D341Med (cell line): ENCODE measurements at places on chromosomes 4 and X.

- DNase-seq: no peak
Observed at GRCh38 chr4:8596891-8597290, 4.3 kb downstream of the CPZ start.

DNA sequence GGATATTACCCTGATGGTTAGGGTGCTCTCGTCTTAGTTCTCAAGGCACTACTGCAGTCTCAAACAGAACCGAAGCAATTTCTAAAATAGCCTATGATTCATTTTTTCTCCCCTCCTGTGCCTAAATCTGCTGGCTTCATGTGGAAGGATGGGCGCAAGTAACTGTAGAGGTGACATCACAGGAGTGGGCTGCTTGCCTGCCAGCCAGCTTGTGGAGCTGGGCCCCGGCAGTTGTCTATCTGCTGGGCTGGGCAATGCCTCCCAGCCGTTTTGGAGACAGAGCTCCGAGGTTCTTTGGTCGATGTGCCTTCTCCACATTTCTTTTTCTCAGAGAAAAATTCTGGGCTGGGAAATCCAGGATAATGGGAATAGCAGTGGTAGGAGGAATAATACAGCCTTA lies 34.3 kb upstream of the CITED1 start:
- DNase-seq: no peak

GRCh38 chr4:165151734-165152133 lies 39.1 kb upstream of the TMEM192 start:
- no peak for DNase-seq

DNA sequence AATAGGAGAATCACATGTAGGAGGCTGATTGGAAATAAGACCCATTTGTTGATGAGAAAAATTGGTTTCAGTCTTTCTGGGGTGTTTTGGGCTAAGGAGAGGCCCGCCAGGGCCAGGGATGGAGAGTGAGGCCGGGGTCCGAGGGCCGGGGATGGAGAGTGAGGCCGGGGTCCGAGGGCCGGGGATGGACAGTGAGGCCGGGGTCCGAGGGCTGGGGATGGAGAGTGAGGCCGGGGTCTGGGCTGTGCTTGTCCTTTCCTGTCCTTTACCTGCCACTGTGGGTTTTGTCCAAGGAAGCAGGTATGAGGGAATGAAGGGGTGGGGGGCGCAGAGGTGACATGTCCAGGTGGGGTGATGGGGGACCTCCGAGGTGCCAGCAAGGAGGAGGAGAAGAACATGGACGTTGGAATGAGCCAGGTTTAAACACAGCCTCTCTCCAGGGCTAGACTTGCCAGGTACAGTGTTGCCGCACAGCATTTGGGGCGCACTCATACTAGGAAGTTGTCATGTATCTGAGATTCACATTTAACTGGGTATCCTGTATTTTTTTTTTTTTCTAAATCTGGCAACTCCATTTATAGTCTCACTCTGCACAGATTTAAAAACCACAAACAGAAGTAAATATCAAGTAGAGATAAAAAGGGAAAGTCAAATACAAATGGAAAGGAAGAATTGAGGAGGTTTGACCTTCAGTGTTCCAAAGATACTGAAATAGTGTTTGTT lies 8.8 kb downstream of the RGS12 start:
- no peak for DNase-seq

DNA sequence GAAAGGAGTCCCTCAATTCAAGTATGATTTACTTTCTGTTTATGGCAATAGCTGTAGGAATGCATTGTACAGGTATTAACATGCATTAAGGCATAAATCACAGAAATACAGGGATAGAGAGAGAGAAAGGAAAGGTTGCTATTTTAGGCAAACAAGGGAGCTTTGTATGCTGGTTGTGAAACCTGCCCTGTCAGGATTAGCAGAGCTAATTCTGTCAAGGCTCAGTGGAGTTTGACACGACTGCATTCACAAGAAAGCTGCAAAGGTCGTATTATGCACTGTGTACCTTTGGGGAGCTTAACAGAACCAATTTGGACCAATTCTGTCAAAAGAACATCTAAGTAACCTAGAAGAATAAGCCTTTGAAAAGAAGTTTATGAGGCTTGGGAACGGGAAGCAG lies 239.3 kb downstream of the GRIA2 start:
- DNase-seq: no peak

DNA sequence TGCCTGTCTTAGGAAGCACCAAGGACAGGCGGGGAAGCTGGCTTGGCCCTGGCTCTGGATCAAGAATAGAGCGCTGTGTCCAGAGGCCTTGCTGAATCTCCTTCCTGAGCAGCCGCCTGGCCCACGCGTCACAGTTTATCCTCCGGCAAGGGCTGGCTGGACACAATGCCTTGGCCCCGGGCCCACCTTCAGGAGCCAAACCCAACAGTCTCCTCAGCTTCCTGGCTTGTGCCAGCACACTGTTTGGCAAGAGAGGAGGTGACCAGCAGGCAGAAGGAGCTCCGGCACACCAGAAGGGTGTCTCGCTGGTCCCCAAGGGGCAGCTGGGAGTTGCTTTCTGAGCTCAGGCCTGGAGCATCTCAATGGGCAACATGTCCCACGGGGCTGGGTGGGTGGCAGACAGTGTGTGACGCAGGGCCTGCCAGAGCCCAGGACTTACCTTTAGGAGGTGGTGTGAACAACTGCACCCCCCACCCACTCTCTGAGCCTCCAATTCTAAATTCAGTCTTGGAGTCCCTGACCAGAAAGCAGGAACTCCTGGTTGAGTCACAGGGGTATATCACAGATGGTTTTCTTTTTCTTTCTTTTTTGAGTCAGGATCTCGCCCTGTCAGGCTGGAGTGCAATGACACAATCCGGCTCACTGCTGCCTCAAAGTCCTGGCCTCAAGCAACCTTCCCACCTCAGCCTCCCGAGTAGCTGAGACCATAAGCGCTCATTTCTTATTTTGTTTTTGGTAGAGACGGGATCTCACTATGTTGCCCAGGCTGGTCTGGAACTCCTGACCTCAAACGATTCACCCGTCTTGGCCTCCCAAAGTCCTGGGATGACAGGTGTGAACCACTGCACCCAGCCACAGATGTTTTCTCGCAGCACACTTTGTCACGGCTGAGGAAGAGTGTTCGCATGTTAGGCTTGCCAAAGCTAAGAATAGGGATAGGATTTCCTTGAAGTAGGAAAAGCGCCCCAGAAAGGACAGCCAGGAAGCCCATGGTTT lies 361.2 kb downstream of the BCOR start:
- DNase-seq: no peak

GRCh38 chrX:73964579-73964978 lies 339.4 kb upstream of the ZCCHC13 start:
- DNase-seq: no peak

DNA sequence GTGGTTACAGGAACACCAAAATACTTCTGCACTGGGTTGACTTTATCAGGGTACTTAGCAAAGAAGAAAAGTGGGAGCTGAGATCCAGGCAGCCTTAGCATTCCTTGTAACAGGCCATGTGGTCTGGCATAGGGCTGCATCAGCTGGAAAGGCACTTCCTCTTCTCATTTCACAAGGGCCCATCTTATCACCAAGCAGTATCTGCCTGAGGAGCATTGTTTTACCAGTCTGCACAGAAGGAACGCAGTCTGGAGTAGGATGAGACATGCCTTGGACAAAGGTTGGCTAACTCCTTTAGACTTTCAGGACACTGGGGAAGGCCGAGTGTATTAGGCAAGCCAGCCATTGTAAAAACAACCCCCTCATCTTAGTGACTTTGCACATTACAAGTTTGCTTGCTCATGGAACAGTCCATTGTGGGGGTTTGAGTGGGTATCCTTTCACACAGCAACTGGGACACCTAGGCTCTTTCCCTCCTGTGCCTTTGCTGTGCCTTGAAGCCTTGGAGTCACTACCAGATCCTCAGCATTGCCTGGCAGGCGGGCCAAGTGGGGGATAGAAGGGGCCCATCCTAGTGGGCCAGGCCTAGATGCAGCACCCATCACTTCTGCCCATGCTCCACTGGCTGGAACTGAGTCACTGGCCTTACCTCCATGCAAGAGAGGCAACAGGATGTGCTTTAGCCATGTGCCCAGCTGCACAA lies 4.6 kb downstream of the SUV39H1 start:
- DNase-seq: no peak

GRCh38 chrX:101287402-101287801 lies 3.7 kb downstream of the TAF7L start:
- no peak for DNase-seq

GRCh38 chrX:73963682-73964081 lies 340.3 kb upstream of the ZCCHC13 start:
- no peak for DNase-seq

- no peak for DNase-seq
Observed at GRCh38 chr4:175874306-175874705, 62.2 kb upstream of the GPM6A start.

DNA sequence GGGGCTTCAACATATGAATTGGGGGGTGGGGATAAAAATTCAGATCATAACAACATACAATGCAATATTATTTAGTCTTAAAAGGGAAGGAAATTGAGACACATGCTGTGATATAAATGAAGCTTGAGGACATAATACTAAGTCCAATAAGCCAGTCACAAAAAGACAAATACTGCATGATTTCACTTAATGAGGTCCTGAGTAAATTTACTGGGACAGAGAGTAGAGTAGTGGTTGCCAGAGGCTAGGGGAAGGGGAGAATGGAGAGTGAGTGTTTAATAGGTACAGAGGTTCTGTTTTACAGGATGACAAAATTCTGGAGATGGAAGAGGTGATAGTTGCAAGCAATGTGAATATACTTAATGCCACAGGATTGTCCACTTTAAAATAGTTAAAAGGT lies 89.2 kb upstream of the RAPGEF2 start:
- DNase-seq: no peak

GRCh38 chrX:121036137-121036536 lies 11.3 kb upstream of the GLUD2 start:
- no peak for DNase-seq

- DNase-seq: no peak
Observed at GRCh38 chrX:50167366-50167765, 33.4 kb downstream of the AKAP4 start.

DNA sequence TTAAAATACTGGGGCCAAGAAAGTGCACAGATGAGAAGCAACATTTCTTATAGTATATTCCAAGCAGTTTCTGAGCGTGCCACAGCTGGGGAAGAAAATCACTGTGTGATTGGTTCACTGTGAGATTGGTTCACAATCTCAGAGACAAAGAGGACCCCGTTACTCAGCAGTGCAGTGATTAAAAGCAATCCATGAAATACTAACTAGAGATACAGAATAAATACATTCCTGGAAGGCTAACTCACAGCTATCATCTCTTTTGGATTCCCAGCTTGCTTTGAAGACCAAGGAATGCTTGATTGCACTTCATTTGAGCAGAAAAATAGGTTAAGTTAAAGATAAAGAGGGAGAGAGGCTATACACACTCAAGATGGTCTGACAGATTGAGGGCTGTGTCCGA lies 132.1 kb upstream of the RAPGEF2 start:
- DNase-seq: no peak

DNA sequence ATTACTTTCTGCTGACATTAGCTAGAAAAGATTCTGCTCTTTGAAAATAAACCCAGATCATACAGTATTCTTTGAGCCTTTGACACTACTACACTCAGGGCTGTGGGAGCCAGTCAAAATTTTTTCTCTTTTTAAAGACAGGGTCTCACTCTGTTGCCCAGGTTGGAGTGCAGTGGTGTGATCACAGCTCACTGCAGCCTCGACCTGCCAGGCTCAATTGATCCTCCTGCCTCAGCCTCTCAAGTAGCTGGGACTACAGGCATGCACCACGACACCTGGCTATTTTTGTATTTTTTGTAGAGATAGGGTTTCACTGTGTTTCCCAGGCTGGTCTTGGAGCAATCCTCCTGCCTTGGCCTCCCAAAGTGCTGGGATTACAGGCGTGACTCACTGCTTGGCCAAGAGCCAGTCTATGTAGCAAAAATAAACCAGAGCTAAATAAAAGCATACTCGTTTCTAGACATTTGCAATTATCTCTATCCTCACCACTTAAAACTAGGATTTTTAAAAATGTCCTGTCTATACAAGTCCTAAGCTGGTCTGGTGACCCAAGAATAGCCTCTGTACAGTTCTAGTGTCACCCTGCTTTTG lies 43.2 kb downstream of the AKAP4 start:
- no peak for DNase-seq

GRCh38 chr4:113080050-113080449 lies 30.6 kb downstream of the ANK2 start:
- DNase-seq: no peak

GRCh38 chrX:132692066-132692465 lies 203.2 kb upstream of the MBNL3 start:
- no peak for DNase-seq

- no peak for DNase-seq
Observed at GRCh38 chr4:73247100-73247499, 11.5 kb downstream of the ANKRD17 start.

DNA sequence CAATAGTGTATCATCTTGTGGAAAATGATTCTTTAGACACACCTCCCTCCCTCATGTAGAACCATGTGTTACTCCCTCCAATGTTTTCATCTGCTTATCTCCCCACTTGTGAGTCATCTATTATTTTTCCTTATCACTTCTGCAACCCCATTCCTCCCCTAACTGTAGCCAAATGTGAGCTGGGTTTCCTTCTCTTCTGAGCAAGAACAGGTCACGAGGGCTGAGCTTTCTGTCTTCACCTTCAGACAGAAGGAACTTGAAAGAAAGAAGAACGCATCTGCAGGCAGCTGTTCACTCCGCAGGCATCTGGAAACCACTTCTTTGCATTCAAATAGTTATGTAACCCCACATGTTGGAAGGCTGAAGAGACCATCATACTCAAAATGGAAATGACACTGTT lies 1.8 kb downstream of the PPP1R2C start:
- DNase-seq: no peak

GRCh38 chr4:73615613-73616012 lies 4.6 kb downstream of the RASSF6 start:
- DNase-seq: no peak

DNA sequence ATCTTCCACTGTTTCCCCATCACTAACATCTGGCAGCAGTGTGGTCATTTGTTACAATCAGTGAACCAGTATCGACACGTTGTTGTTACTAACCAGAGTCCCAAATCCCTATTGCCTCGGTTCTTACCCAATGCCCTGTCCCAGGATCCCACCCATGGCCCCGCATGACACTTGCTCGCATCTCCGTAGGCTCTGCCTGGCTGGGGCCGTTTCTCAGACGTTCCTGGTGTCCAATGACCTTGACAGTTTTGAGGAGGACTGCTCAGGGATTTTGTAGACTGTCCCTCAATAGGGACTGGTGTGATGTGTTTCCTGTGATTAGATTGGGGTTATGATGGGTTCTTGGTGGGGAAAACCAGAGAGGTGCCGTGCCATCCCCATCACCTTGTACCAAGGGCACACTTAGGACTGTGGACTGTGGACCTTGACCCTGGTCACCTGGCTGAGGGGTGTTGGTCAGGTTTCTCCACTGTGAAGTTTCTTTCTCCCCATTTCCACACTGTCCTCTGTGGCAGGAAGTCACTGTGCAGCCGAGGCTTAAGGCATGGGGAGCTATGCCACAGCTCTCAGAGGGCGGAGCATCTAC lies 108.4 kb downstream of the ADRA2C start:
- DNase-seq: no peak

DNA sequence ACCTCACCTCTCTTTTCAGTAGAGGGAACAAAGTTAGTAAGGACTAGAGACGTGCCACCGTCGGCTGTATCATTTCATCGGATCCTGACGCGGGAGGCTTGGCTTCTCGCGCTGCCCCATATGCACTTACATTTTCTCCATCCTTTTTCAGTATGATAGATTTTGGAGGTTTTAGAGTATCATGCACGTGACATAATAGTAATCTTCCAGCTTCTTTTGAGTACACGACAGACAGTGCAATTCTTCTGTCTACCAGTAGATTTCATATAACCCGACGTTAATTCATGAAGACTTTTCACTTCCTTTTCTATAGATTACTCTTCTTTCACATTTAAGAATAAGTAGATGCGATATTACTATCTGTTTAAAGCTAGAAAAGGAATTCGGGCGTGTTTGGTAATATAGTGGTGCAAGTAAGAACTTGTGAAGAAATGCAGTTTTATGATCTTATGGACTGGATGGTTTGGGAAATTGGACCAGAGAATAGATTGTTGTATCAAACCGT lies 1.0 kb downstream of the CDS1 start:
- DNase-seq: no peak
